GM19239 (cell line): ENCODE measurements at places on chromosomes 4 and X.

GRCh38 chr4:136909626-136910025 is 622.7 kb downstream of the PCDH18 start:
- no peak for DNase-seq

GRCh38 chr4:152599095-152599494 is 63.2 kb upstream of the FBXW7 start:
- DNase-seq = no peak

DNA sequence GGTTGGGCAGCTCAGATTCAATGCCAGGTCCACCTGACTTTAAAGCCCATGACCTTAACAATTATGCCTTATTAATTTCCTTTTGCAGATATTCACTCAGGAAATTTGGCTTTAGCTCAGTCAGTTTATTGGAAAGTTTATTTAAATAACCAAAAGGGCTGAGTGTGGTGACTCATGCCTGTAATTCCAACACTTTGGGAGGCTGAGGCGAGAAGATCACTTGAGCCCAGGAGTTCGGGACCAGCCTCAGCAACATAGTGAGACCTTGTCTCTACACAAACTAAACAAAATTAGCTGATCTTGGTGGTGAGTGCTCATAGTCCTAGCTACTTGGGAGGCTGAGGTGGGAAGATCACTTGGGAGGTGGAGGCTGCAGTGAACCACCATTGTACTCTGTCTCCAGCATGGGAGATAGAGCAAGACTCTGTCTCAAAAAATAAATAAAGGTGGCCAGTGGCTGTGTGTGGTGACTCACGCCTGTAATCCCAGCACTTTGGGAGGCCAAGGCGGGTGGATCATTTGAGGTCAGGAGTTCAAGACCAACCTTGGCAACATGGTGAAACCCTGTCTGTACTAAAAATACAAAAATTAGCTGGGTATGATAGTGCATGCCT is 43.3 kb downstream of the RHOH start:
- DNase-seq = no peak

DNA sequence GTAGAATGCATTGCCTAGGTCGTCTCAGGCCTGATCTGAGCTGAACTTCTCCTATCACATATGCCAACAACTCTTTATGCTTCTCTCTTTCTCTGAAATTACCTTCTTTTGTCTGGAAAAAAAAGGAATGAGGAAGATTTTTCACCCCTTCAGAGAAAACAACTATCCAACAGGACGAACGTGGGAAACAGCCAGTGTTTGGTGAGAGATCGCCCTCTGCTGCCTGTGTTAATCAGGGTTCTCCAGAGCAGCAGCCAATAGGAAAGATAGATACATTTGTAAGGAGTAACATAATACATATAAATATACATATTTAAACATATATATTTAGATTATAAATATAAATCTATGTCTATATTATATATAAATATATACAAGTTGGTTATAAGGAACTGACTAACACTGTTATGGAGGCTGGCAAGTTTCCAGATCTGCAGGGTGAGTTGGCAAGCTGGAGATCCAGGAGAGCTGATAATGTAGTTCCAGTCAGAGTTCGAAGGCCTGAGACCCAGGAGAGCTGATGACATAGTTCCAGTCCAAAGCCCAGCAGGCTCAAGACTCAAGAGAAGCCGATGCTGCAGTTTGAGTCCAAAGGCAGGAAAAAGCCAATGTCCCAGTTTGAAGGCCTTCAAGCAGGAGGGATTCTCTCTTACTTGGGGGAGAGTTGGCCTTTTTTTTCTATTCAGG is 13.3 kb downstream of the CETN2 start:
- no peak for DNase-seq

DNA sequence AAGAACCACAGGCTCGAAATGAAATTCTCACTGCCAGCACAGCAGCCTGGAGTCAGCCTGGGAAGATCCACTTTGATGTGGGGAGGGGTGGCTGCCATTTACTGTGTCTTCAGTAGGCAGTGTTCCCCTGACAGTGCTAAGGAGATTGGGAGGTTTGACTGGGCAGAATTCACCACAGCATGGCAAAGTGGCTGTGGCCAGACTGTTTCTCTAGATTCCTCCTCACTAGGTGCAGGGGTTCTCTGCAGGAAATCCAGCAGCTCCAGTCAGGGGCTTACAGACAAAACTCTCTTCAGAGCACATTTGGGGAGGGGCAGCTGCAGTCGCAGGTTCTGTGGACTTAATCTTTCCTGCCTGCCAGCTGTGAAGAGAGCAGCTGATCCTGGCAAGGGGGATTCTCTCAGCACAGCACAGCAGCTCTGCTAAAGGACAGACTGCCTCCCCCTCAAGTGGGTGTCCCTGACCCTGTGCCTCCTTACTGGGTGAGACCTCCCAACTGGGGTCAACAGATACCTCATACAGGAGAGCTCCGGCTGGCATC is 1174.0 kb downstream of the RAPGEF2 start:
- no peak for DNase-seq

DNA sequence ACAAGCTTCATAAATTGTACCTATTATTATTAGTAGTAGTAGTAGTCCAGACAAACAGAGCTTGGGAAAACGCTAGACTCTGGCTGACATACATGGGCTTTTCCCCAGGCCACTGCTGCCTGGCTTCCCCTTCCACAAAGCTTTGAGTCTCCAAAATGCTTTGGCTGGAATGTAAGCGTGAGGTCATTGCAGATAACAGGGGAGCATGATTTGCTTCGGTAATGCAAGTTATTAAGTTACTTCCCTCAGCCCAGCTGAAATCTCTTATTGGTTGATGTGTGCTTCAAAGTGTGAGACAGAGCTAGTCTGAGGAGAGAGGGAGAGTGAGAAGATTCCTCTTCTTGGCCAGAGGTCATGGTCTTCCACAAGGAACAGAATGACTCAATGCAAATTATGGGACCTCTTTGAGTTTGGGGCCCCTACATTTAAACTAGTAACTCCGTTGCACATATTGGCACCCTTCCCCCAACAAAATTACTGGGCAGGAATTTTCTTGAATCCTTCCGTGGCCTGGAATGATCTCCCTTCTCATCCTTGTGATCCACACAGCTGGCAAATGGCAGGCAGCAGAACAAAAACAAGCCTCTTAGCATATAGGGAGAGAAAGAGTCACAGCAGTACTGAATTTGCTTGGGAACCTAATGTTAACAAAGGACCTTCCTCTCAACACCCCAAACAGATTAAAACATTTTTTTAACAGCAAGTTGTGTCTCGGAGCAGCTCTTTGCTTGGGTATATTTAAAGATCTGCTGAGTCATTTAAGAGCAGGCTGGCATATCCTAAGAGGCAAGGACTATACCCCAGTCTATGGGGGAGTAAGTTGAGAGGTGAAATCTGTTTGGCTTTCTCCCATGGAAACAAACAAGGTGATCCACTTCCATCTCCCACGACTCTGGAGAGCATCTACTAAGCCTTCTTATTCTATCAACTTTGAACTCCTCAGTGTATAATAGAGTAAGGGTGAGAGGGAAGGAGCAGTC is 19.9 kb downstream of the AR start:
- no peak for DNase-seq

GRCh38 chr4:22991576-22991975 is 298.8 kb downstream of the GBA3 start:
- no peak for DNase-seq

DNA sequence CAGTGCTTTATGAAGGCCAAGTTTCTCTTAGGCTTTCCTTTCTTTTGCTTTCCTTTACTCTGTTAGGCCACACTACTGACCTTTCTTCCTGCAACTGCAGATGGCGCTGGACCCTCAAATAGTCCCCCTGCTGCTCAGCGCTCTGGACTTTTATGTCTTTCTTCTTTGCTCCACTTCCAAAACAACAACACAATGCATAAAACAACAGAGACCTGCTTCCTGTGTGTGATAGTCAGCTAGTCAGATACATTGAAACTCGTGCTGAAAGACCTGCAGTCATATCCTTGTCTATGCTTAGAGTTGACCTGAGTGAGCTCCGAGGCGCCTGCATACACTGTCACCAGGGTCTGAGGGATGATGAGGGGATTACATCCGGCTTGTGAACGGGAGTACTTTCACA is 108.9 kb upstream of the TEX13D start:
- no peak for DNase-seq

DNA sequence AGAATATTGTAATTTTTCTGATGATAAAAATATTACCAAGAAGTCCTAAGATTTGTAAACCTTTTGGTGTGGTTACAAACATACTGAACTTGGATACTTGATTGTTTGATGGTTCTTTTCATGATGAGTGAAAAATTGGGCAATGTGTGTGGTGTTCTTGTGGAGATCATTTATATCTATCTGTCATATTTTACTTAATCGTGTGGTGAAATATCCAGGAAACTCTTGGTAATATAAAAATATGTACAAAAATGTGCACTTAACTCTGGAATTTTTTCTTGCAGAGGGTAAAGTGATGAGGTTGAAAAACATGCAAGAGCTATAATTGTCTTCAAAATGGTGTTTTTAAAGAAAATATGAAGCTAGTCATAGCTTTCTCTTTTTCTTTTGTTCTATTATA is 2.8 kb downstream of the DCUN1D4 start:
- no peak for DNase-seq

- no peak for DNase-seq
Measured at GRCh38 chr4:171710743-171711142, 102.5 kb upstream of the GALNTL6 start.

GRCh38 chr4:123577225-123577906 is 180.8 kb downstream of the SPRY1 start:
- DNase-seq = no peak

DNA sequence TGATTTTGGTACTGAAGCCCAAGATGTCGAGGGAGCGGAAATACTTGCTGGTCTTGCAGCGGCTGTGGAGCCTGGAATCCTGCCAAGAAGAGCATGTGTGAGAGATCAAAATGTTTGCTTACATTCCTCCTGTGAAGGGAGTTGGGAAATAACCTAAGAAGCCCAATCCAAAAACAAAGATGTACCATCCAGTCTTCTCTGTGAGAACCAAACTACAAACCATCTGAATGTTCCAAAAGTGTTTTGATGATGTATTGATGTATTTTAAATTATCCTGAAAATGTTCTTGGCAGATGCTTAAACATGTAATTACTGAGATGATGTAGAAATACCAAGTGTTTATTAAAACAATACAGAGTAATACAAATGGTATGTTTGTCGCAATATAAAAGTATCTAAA is 10.1 kb upstream of the ADH1A start:
- no peak for DNase-seq

DNA sequence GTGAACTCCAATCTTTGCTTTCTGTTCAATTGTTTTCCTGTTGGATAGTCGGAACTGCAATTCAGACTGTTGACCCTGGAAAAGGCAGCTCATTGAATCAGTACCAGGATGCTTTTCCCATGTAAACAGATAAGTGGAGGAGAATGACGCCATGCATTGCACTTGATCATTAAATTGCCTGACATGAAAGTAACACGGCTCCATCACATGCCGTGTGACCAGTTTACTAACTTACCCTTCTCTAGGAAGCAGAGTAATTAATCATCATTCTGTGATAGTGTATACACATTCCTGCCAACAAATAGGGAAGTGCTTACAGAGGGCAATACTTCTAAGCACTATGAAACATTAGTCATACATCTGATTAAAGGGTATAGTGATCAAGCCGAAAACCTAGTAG is 101.4 kb downstream of the PPARGC1A start:
- no peak for DNase-seq

- no peak for DNase-seq
Measured at GRCh38 chrX:150084496-150085229, 146.4 kb upstream of the EOLA2 start.

DNA sequence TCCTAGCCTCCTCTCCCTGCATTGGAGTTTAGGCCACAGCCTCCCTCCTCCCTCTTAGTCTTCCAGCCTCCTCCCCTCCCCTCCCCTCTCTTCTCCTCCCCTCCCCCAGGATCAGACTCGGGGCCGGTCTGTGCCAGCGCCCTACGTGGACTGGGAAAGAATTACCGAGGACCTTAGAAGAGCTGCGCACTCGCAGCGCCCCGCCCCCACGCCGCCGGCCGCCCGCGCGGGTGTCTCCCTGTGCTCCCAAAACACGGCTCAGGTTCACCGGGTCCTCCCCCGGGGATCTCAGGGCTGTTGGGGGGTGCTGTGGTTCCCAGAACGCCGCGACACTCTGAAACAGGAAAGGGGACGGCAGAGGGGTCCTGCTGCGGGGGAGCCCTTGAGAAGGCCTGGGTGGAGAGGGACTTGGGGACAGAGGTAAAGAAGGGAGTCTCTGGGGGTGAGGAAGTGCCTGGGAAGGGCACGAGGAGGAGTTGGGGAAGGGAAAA is 122.3 kb upstream of the TBL1X start:
- no peak for DNase-seq

GRCh38 chr4:19329631-19330030 is 922.1 kb upstream of the SLIT2 start:
- no peak for DNase-seq

DNA sequence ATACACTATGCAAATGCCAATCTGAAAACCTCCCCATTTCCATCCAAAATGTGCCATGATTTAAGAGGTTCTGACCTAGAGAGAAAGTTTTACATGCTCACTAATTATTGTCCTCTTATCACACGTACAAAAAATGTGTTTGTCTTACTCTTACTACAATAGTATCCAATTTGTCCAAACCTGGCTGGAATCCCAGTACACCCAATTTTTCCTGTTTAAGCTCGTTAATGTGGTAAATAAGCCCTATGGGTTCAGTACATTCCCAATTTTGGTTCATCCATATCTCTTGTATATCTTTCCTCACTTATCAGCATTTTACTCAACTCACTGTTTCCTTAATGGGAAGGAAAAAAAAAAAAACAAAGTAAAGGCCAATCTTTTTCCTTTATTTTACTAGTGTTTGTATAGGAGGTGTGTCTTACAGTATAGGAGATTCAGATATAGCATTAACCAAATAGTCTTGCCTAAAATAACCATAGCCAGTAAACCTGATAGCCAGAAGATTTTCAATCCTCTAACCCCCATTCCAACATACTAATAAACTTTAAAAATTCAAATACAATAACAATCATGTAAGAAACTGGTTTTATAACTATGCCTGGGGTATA is 109.8 kb downstream of the PARM1 start:
- DNase-seq = no peak

GRCh38 chr4:161186012-161186411 is 977.8 kb downstream of the FSTL5 start:
- no peak for DNase-seq

DNA sequence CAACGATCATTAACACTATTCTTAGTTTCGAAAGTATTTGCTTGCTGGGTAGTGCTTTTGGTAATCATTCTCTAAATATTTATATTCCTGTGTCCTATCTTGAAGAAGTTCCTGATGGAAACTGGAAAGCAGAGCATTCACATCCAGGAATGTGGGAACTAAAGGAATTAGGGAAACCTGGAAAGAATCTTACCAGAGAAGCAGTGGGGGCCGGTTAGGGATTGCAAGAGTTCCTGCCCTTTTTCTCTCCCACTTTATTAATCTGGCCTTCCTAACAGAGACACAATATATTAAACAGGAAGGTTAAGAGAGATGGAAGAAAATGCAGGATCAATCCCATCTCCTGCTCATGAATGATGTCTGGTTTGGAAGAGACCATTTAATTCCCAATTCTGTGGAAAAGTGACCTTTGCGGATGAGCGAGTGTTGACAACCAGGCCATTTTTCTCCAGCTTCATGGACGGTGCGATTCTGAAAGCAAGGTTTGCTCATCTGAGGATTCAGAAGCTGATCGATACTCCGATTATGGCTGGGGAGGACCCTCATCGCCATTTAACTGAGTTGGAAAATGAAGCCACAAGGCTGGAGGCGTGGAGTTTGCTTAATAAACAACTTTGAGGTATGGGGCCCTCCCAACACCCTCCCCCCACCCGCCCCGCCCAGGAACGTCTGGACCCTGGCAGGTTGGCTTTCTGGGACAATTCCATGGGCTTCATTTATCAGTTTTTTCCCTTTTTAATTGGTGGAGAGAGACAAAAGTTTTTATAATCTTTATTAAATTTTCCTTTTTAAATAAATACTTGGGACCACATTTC is 52.3 kb downstream of the C4orf51 start:
- DNase-seq = no peak
